Endothelial cell of umbilical vein (primary cell): ENCODE measurements at places on chromosomes 4 and X. TPM values are rescaled to one million over a fixed set of nuclear protein-coding genes. Genes with fewer than 3 reads are reported as not detected.

DMP1 gene
- not detected in 2 replicates for total RNA-seq

ODAPH gene
- total RNA-seq: not detected in 2 replicates

PABPC1L2A gene
- not detected in 2 replicates for total RNA-seq

HELT gene
- not detected in 2 replicates for total RNA-seq

DGAT2L6 gene
- total RNA-seq: not detected in 2 replicates
